ENCODE measurements at places on chromosomes 6 and 20. TPM values are rescaled to one million over a fixed set of nuclear protein-coding genes. Genes with fewer than 3 reads are reported as not detected.

Gene ECT2L
- total RNA-seq = not detected

Gene DPPA5
- not detected for total RNA-seq

Gene LTB
- 270 TPM for total RNA-seq

DNA sequence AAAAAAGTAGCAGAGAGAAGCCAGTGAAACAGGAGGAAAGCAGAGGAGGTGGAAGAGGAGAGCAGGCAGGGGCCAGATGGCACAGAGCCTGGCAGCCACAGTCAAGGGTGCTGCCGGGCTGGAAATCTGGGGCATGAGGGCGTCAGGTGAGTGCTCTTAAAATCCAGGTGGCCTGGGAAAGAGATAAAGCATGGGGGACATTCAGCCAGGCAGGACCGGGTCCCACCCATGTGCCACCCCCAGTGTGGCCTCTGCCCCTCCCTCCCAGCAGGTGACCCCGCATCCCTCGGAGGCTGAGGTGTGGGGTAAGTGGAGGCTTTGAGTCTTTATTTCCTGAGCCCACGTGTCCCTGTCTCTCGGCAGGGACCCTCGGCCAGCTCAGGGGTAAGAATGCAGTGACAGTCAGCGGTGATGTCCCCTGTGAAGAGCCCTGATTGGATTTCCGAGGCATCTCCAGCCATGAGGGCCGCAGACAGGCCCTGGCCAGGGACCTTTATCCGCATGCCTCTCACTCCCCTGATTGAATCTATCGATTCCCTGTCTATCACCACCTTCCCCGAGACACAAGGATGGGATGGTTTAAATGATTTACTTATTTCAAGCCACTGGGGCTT is 33.8 kb upstream of the SULF2 start:
- no peak for DNase-seq
- H3K27me3 ChIP-seq = peaks cover 5% of the 10 kb centered on the region
- no peaks in the 10 kb centered on the region for H3K36me3 ChIP-seq
- no peaks in the 10 kb centered on the region for H3K4me1 ChIP-seq
- H3K4me3 ChIP-seq = no peak overlapping the region

Gene MOXD1
- total RNA-seq = 0.29 TPM

DNA sequence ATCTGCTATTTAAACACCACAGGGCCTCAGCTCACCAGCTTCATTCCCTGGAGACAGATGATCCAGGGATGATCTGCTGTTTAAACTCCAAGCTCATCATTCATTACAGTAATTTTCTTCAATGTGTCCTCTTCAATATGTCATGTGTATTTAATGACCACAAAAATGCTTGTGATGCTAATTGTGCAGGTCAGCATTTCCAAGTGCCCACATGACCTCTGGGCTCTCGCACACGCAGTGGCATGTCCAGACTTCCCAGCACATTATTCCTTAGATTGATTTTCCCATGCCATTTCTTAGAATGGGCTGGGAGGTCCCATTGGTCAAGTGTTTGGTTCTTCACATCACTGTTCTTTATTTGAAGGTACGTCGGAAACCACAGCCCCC is 434.4 kb downstream of the HAO1 start:
- H3K36me3 ChIP-seq = no peaks in the 10 kb centered on the region
- no peaks in the 10 kb centered on the region for H3K4me1 ChIP-seq
- no peak for DNase-seq
- no peak overlapping the region for H3K27ac ChIP-seq
- no peaks in the 10 kb centered on the region for H3K27me3 ChIP-seq

GRCh38 chr6:12735786-12736185 is 19.2 kb downstream of the PHACTR1 start:
- no peaks in the 10 kb centered on the region for H3K36me3 ChIP-seq
- no peak overlapping the region for H3K4me3 ChIP-seq
- H3K27ac ChIP-seq = no peak overlapping the region
- H3K27me3 ChIP-seq = no peaks in the 10 kb centered on the region
- DNase-seq = no peak
- H3K4me1 ChIP-seq = no peaks in the 10 kb centered on the region

GRCh38 chr6:107717781-107718180 is 106.3 kb downstream of the SCML4 start:
- H3K36me3 ChIP-seq = peaks cover 16% of the 10 kb centered on the region
- no peak overlapping the region for H3K27ac ChIP-seq
- H3K4me1 ChIP-seq = peaks cover 48% of the 10 kb centered on the region
